Kidney glomerular epithelial cell (primary cell): ENCODE measurements at places on chromosomes 1 and 21.
A peak's percentile ranks its signal among the peaks of the same experiment; 100 is the strongest.

DNA sequence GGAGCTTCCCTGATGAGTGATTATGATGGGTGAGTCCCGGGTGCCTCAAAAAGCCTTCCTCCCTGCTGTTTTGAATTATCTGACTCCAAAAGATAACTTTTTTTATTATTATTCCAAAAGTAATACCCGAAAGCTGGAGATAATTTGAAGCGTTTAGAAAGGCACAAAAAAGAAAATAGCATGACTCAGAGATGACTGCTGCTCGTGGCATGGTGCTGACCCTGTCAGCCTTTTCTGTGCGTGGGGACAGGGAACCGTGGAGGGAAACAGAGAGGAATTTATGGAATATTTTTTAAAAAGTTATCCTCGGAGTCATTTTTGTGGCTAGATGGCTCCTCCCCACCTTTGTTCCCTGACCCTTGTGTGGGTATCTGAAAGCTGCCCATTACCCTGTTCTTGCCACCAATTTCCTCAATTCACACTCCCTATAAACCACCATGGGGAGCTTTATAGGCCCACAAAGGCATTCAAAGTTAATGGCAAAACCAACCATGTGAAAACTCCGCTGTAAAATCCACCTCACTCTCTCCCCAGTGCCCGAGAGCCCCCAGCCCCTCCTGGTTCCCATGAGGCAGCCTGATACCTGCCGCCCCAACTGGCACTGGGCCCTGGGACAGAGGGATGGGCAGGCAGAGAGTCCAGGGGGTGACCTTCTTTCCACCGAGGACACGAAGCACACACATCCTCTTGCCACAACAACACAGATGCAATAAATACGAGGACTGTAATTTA is 37.5 kb downstream of the IGSF21 start:
- DNase-seq: no peak

- no peak for DNase-seq
Measured at GRCh38 chr1:78606274-78606673, 14.0 kb upstream of the IFI44L start.

- DNase-seq: no peak
Measured at GRCh38 chr1:47182676-47183235, 7.1 kb downstream of the PDZK1IP1 start.

DNA sequence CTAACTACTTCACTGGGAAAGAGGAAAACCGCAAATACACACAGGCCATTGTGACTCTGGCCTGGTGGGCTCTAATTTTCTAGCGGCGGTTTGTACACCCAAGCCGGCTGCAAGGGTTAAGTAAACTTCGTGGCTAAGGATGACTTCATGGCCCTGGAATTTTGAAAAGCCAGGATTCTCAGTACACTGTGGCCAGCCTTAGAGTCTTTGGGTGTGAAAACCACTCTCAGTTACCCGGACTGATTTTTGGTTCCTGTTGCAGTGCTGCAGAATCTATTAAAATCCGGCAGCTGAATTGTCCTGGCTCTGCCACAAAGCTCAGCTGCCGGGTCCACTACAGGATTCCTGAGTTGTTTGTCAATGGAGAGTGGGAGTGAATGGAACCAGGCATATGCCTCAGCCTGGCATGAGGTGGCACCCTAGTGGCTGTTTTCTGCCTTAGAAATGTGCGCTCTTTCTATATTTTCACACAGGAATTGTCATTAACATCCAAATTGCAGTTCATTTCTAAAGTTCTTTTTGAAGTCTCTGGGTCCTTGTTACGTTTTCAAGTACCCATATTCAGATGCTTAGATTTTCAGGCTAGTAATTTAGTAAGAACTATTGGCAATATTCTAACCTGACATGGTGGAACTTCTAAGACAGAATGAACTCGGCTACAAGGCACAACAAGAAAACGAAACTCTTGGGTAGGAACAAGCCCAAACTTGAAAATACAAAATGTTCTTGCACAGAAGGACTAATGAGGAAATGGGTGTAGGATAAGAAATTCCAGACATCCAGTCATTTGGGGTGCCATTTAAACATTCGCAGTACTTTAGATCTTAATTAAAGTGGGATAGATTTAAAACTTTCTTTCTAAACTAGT is 255.9 kb downstream of the NFIA start:
- peak; percentile 94 for DNase-seq

DNA sequence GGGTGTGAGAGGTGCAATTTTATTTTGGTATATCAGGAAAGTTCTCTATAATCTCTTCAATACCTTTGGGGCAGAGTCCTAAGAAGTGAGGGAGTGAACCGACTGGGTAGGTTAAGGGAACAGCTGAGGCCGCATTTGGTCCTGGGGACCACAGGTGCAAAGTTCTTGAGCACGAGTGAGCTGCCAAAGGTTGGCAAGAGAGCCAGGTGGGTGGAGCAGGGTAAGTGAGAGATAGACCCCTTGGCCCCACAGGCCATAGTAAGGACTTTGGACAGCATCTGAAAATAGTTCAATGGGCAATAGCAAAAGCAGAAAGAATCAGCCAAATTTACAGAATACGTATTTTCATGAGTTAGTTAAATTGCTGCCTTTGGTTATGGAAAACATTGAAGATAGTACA is 11.0 kb upstream of the NID1 start:
- no peak for DNase-seq

GRCh38 chr1:7610106-7610731 is 160.9 kb upstream of the VAMP3 start:
- no peak for DNase-seq

GRCh38 chr1:71350805-71351204 is 270.0 kb upstream of the ZRANB2 start:
- DNase-seq: no peak

DNA sequence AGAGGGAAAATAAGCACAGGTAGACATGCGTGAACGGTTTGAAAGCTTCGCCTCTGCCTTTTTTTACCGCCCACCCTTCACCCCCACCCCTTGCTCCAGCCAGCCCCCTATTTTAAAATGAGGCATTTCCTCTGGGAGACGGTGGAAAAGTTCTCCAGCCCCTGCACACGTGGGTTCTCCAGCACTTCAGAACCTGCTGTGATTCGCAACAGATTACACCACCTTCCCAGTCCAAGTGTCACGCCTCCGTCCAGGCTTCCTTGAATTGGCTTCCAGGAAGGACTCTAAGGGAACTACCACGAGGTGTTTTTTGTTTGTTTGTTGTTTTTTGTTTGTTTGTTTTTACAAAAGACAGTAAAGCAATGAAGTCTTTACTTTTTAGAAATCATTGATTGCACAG is 2.6 kb downstream of the LRRC7 start:
- DNase-seq: no peak

- DNase-seq: no peak
Measured at GRCh38 chr1:69569175-69569541, 1.4 kb downstream of the LRRC7 start.

GRCh38 chr1:110387048-110387754 is 3.6 kb downstream of the SLC16A4 start:
- DNase-seq: no peak

DNA sequence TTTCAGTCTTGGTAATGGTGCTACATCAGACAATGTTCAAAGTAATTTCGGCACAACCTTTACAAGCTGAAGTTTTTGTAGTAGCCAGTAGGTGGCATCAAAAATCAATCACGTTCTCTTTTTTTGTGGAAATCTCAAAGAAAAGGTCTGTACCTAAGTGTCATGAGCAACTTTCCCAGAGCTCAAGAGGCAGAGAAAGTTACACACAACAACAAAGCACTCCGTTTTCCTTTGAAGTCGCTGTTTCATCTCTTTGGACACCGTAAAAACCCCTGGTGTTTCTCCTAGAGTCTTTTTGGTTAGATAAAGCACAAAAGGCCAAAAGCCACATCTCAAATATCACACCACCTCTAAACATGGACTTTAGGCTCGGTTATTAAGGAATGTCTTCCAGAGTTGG is 131.6 kb downstream of the LHX8 start:
- peak; percentile 70 for DNase-seq

- DNase-seq: no peak
Measured at GRCh38 chr1:38046333-38046883, at the start of gene POU3F1. POU3F1 (minus strand) TSS chr1:38046793; CDS start chr1:38046743, 50 bp downstream.

DNA sequence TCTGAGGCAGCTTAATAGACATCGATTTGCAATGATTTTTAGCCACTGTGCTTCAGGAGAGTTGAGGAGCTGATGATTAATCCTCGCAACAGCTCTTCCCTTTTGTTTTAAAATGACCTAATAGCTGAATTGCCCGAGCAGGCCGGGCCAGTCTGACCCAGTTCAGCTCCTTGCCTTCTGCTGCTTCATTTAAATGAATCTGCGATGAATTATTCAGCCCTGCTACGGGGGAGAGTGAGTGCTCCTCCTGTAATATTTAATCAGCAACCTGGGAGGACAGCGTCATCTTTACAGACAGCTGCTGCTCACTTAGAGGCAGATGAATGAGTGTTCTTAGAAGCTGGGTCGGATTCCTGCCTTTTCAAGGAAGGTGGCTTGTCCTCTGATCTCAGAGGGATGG is 325.1 kb downstream of the CAMTA1 start:
- DNase-seq: peak; percentile 64

- peak; percentile 68 for DNase-seq
Measured at GRCh38 chr1:174191349-174191862, 32.1 kb downstream of the RABGAP1L start.

DNA sequence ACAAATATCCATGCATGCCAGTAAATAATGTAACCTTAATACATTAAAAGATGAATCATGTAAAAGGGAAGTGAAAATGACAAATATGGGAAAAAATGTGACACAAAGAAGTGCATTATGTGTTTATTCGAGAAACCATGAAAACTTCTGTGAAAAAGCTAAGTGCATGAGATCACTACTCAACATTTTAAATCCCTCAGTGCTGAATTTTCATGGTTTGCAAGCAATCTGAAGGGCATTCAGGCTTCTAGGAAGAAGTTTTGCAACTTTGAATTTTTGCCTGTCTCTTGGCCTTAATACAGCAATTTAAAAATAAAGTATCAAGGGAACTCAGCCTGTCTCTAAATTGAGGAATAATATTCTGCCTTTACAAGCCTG is 78.2 kb downstream of the MAP3K7CL start:
- DNase-seq: no peak

DNA sequence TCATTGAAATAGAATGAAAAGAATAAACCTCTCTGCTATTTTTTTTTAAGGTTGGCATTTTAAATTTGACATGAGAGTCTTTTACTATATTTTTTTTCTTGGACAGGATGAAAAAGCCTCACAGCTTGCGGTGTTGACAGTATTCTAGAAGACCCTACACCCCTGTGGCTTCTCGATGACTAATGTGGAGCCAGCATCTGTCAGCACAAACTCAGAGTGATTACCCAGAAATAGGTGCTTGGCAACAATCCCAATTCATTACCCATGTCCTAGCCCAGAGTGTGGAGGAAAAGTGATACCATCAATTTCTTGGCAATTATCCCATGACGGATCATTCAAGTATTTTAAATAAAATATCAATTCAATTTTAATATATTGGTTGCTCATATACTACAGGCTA is 186.8 kb upstream of the MAP1LC3C start:
- no peak for DNase-seq

DNA sequence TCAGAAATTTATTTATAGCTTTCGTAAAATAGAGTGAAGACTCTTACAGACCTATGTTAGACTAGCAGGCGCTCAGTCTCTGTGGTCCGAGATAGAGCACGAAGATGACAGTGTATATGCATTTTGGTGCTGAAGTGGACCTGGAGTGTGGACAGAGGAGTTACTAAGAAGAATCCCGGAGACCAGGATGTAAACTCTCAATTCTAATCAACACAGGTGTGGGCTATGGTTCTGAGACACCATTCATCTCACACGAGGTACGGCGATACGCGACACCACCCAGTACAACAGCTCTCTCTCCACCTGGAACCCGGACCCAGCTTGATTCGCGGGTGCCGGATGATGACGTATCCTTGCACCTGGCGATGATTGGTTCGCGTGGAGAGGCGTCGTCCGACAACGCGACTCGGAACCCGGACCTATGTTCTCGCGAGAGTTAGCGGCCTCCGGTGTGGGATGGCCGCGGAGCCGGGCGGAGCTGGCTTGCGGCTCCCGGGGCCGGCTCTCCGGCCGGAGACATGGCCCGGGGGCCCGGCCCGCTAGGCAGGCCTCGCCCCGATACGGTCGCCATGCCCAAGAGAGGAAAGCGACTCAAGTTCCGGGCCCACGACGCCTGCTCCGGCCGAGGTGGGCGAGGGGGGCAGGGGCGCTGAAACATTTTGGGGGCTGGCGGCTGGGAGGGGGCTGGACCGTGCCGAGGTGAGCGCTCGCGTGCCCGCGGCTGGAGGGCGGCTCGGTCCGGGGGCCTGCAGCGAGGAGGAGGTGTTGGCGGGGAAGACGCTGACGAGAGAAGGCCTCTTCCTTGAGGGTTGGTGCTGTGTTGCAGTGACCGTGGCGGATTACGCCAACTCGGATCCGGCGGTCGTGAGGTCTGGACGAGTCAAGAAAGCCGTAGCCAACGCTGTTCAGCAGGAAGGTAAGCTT is at the start of gene TMEM183A:
Gene TMEM183A, plus strand, starts transcription at position 427 of the 924 bp plus-strand sequence. Its CDS starts 92 bp downstream, at position 519.
- DNase-seq: peak; percentile 94

DNA sequence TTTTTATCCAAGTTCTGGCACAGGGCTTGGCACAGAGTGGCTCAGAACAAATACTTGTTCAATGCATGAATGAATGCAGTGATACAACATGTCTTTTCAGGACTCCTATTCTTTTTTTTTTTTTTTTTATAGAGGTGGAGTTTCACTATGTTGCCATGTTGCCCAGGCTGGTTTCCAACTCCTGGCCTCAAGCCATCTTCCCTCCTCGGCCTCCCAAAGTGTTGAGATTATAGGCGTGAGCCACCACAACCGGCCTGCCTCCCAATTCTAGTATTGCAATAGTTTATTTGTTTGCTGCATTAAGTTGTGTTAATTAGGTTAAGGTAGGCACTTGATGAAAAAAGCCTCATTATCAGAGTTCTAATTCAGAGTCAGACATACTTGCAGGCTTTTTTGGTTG is 17.9 kb downstream of the UBE4B start:
- no peak for DNase-seq

DNA sequence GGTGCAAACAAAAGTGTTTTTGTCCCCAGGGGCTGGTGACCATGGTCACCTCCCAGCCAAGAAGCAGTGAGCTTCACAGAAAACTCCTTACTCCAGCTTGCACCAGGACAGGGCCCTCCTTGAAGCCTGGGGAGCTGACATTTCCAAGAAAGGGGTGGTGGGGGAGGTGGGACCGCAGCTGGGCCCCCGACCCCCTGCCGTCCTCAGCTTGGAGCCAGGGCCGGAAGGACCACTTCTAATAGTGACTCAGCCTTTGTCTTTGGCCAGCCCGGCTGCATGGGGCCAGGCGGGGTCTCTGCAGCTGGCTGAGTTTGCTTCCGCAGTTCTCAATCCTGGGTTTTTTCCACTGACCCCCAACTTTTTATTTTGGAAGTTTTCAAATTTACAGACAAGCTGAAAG is 136.5 kb upstream of the POU3F1 start:
- no peak for DNase-seq

GRCh38 chr1:167737169-167737568 is 15.4 kb downstream of the MPZL1 start:
- DNase-seq: no peak

DNA sequence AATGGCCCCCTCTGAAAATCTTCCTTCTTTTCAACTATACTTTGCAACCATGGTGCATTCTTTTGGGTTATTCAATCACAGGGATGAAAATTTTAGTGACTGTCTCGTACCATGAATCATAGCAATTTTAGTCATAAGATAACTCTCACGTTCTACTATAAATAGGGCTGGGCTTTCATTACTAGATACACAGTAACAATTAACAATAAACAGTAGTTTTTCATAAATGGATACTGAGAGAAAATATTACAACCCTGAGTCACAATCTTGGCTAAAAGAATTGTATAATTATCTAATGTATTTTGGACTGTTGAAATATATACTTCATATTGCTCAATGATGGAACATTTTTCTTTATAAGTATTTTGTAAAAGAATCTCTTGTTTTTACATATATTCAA is 96.1 kb downstream of the TEX35 start:
- DNase-seq: peak; percentile 54
